ENCODE measurements at places on chromosomes 7 and 10.

DNA sequence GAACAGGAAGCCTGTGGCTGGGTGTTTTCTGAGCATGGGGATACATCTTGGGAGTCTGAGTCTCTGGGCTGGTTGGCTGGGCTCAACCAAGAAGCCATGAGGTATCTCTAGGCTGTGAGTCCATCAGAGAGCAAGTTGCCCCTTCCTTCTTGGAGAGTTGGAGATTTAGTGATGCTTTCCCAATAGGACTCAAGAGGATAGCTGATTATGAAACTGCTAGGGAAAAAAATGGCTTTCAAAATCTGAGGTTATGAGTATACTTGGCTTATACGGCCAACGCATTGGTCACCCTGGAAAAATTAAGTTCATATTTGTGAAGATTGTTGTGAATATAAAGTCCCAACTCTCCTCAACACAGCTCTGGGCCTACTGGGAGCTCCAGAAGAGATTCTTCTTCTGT, 162.7 kb upstream of the KMT2E start:
- DNase-seq, result no peak

- DNase-seq, result no peak
Observed at GRCh38 chr7:96320442-96320841, 1.5 kb downstream of the SLC25A13 start.

- no peak for DNase-seq
Observed at GRCh38 chr7:82286096-82286797, 157.3 kb downstream of the CACNA2D1 start.

DNA sequence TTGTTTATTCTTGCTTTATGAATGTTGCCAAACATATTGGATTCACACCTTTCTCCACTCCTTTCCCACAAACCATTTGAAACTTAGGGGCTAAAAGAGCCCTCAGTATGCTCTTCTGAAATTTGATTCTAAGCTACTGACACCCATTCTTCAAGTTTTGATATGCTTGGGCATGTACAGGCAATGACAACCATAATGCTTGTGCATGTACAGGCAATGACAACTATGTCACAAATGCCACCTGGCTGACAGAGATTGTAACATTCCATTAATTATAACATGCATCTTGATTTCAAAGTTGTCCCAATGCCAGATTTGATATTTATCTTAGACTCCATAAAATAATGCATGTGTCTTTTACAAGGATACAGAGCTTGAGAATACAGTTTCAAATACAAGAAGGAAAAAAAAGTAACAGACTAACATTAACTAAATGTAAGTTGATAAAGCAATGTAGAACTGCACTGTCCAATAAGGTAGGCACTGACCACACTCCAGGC, 17.5 kb upstream of the CDK1 start:
- no peak for DNase-seq

- no peak for DNase-seq
Observed at GRCh38 chr7:18538554-18539250, 43.2 kb downstream of the HDAC9 start.

- DNase-seq, result no peak
Observed at GRCh38 chr7:51242881-51243518, 73.6 kb downstream of the COBL start.

DNA sequence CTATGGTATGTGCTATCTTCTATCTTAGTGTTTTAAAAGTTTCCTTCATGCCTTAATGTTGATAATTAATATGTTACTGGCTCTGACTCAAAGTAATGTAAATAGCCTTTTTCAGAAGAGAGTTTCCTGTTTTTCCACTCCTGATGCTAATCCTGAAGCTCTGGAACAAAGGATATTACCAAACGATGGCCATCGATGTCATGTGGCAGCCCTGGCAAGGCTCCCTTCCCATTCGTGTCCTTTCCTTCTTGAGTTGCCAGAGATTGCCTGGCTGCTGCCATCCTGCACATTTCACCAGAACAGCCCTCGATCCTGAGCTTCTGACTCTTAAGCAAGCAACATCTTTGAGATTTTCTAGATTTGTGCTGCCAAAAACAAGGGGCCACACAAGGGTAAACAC, 46.0 kb downstream of the RNF133 start:
- DNase-seq, result no peak

DNA sequence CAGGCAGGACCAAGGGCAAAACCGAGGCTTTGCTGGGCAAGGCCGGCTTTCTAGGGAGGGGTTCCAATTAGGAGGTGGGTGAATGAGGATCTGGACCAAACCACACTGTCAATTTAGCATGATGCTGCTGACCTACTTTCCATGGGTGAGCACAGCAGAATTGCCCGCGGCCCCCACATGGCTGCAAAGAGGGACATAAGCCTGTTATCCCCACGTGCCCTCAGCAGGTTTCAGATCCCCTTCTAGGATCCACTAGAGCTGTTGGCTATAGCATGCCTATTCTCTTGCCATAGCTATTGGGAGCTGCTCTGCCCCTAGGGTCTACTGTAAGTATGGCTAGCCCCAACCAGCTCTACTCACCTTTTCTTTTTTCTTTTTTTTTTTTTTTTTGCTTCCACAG, 102.8 kb downstream of the COL13A1 start:
- no peak for DNase-seq

- peak; percentile 50 for DNase-seq
Observed at GRCh38 chr7:141462958-141463357, 88.3 kb upstream of the AGK start.

DNA sequence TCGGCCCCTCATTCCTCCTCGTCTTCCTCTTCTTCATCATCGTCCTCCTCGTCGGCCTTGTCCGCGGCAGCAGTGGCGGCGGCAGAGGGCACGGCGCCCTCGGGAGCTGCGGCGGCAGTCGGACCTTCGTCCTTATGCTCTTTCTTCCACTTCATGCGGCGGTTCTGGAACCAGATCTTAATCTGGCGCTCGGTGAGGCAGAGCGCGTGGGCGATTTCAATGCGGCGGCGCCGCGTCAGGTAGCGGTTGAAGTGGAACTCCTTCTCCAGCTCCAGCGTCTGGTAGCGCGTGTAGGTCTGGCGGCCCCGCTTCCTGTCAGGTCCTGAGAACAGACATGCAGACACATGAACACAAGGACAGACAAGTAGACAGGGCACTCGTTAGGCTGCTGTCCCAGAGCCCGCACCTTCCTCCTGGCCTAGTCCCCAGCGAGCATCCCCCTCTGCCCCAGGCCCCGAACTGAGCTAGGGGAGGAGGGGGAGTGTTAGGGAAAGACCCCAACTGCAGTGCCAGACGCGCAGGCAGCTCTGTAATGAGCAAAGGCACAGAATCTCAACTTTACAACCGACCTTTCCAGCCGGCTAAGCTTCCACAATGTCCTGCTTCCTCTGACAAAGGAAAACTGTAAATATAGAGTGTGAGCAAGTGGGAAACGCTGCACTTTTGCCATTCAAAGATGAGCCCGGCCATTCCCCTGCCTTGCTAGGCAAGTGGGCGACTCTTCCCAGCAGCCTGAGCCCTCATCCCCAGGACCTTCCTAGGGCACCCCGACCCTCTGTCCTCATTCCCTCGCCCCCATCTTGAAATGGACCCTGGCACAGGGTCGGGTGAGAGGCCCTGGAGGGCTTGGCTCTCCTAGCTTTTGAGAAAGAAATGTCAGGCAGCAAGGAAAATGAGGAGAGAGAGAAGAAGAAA, 1.3 kb downstream of the HOXA7 start:
- DNase-seq, result no peak

DNA sequence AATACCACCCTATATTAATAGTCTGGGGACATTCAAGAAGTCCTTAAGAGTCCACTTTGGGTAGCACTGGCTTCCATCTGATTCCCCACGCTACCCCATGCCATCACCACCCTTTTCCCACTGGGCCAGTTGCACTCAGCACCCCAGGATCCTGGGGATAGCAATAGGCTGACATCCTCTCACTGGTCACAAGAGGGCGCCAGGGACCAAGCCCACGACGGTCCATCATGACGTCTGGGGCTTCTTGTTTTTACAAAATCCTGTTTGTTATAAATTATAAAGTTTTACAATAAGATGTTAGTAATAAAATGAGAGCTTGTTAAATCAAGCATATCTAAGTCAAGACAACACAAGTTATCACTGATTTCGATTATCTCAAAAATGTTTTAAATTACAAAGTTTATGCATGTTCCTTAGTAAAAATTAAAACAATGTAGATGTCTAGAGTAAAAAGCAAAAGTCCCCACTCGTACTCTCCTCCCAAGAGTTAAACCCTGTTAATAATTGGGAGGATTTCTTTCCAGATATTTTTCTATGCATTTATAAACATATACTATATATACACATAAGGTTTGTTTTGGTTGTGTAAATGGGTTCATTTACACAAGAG, 15.4 kb downstream of the GPNMB start:
- peak; percentile 23 for DNase-seq

GRCh38 chr7:21898265-21898930, 47.3 kb downstream of the CDCA7L start:
- DNase-seq, result no peak

GRCh38 chr10:11292576-11293302, 275.1 kb downstream of the CELF2 start:
- no peak for DNase-seq

- DNase-seq, result no peak
Observed at GRCh38 chr10:30928742-30929141, 102.9 kb downstream of the ZNF438 start.

DNA sequence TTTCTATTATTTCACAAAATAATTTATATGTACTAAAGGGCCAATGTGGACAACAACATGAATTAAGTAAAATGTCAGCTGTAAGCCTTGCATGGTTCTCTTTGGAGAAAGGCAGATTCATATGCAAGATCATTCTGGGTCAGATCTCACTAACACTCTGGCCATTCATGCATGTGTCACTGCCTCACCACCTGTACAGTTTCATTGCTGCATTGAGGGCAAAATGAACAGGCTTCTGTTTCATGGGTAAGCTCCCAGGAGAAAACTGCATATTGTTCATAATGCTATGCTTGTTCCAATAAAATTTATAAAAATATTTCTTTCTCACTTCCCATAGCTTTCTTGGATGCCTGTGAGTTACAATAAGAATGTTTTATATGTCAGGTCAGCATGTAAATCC, 275.2 kb downstream of the ZNF248 start:
- DNase-seq, result no peak

- no peak for DNase-seq
Observed at GRCh38 chr10:116699471-116700150, 42.8 kb downstream of the HSPA12A start.

- DNase-seq, result no peak
Observed at GRCh38 chr7:84677117-84677732, 482.6 kb upstream of the SEMA3A start.

DNA sequence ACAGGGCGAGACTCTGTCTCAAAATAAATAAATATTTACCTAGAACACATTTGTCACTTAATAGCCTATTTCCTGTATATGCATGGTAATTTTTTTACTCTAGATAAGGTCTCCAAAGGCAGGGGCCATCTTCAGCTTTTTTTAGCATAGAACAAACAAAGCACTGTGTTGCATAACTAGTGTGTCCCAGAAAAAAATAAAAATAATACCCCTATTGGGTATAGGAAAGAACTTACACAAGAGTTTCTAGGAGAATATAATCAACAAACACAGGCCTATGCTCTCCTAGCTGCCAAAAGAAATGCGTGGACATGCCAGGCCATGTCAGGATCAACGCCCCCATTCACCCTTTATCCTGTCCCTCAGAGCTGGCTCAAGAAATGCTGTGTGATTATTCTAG, 103.6 kb downstream of the PARD3 start:
- no peak for DNase-seq

DNA sequence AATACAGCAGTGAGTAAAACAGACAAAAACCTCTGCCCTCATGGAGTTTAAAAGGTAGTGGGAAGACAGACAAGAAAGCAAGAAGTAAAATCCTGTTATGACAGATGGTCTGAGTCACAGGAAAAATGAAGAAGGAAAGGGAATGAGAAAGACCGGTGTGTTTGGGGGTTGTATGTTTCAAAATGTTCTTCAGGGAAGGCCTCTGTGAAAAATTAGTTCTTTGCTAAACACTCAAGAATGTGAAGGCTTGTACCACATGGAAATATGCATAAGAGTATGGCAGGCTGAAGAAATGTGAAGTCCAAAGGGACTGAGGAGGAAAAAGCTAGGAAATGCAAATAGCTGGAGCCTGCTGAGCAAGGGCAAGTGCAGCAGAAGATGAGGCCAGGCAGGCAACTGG, 315.9 kb upstream of the SEMA3A start:
- no peak for DNase-seq

DNA sequence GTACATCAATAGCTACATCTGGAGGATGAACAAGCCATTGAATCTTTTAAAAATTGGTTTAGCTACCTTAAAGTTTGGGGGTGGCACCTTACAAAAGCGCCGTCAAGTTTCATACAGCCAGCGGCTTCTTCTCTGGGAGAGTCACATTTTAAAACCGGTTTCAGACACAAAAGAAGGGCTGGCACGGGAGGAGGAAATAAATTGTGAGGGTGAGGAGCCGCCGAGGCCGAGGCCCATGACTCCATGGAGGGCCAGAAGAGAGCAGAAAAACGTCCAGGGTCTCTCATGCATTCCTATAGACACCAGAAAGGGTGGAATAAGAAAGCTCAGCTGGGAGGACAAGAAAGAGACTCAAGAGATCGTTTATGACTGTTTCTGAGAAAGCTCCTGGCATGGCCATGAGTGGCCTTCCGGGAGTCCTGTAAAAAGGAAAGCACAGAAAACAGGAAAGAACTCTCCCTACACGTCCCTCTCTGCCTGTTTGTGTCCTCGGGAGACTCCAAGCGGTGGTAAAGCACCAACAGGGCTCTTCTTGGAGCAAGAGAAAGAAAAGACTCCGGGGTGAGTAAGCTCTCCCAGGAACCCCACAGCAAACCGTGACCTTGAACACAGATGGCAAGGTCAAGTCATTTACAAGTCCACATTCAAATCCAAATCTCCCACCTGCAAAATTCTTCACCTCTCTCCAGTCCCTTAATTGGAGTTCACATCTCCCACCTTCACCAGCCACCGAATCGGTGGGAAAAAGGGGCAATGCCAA, 1.8 kb downstream of the FRAT2 start:
- DNase-seq, result peak; percentile 36

Measured in hypothalamus (tissue), 51 donors.